ENCODE measurements at places on chromosomes 5 and 9.

DNA sequence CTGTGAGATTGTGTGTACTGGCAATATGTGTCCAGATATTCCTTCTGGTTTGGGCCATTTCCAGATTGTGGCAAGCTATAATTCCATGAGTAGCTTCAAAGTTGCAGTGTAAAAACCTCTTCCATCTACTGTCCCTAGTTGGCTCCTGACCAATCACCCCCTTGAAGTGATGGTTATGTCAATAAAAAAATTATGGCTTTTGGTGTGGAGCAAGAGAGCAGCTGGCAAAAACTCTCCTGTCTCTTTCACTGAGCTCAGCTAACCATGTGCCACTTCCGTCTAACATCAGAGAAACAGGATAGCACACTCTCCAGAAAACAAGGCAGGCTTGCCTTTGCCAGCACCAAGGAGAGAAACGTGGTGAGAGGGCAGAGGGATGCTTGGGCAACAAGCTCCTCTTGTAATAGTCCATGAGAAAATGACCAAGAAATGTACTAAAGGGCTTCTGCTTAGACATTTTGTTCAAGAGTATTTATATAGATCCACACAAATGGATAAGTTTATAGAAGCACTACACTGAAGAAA, 914.4 kb upstream of the SEMA6A start:
- no peak for DNase-seq

- no peak for DNase-seq
Measured at GRCh38 chr5:151019331-151019730, 1.1 kb upstream of the GPX3 start.

GRCh38 chr9:129627556-129628440, 1.8 kb downstream of the NTMT1 start:
- DNase-seq, result no peak

DNA sequence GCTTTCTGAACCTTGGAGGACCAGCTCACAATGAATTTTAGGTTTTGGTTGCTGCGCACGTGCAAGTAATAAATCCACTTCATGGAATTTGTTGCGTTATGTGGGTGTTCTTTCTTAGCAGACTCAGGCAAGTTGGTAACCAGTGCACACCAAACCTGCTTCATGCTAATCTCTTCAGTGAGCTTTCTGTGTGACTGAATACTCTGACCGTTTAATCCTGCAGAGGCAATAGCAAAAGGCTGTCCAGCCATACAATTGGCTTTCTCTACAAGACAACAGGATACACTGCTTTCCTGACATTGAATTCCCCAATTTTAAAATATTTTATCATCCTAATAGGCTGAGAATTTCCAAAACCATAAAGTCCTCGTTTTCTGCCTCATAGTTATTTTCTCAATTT, 10.3 kb downstream of the UGT3A2 start:
- no peak for DNase-seq

DNA sequence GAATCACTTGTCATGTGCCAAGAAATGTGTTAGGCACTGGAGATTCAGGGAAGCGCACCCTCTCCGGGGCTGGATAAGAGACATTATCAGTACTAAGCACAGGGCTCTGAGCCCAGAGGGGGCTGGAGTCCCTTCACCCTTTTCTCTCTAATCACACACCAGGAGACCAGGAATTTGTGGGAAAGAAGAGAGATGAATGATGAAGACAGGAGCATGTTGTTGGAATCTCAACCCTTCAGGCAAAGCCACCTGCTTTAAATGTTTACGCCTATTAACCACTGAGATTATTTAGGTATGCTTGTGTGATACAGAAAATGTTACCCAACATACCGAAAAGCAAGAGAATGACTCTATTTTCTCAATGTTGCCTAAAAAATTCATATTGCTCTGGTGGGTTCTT, 119.8 kb downstream of the ENTREP1 start:
- DNase-seq, result no peak

DNA sequence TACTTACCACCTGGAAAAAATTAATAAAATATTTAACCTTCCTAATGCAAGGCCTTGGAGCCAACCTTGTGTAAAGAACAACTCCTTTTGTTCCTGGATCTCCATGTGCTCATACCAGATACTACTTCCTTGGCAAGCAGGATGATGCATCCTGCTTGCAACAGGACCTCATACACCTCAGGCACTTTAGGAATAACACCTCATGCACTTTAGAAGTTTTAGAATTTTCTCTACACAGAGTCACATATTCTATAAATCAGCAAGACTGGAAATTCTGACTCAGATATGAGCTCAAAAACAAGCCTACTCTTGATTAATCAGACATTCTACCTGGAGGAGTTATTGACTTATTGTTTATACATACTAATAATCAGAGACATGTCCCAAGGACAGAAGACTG, 209.6 kb upstream of the CDH10 start:
- no peak for DNase-seq

DNA sequence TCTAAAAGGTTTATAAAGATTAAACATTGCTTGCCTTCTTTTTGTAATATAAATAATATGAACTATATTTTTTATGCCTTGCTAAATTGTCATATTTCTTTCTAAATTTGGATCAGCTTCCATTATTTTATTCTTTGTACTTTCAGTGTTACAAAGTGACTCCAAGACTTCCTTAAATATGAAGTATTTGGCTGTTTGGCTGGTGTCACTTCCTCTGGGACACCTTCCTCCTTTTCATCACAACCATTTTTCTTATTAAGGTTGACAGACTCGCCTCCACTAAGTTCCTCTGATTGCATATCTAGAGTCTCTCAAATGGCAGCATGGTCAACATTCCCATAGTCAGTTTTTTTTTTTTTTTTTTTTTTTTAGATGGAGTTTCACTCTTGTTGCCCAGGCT, 73.8 kb upstream of the SLC1A1 start:
- no peak for DNase-seq

DNA sequence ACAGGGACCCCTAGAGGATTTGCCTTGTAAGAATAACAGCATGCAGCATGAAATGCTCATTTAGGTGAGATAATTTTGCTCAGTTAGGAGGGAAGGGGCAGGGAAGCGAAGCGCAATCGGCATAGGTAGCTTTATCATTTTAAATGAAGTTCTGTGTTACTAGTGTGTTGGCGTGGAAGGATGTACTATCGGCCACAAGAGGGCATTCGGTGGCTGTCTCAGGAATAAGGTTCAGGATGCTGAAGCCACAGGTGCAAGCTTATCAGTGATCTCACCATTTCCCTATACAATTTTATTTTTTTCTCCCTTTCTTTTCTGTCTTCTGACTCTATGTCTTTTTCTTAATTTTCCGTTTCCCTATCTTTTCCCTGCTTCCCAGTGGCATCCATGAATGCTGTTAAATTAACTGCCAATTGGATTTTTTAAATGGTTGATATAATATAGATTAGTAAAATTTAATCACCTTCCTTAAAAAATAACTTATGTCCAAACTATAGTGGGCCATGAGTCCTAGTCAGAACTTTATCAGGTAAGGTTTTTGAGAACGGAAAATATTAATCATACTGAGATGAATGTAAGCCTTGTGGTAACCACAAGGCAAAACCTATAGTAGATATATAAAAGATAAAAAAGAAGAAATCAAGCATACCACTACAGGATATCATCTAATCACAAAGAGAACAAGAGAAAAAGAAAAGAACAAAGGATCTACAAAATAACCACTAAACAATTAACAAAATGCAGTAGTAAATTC, 1.2 kb upstream of the INSL6 start:
- peak; percentile 14 for DNase-seq

DNA sequence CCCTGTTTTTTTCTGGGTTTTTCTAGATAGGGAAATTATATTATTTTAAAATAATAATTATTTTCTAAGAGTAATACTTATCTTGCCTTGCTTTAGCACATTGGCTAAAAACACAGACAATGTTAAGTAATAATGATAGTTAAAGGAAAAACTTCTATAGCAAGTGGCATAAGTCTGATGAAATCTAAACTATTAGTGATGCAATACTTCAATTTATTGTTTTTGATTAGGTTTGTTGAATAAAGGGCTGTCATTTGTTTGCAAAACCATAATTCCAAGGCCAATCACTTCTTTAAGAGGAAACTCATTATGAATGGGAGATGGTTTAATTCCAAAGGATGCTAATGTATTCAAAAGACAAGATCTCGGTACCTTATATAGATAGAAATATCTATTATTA, 293.8 kb upstream of the FBXL7 start:
- DNase-seq, result no peak

DNA sequence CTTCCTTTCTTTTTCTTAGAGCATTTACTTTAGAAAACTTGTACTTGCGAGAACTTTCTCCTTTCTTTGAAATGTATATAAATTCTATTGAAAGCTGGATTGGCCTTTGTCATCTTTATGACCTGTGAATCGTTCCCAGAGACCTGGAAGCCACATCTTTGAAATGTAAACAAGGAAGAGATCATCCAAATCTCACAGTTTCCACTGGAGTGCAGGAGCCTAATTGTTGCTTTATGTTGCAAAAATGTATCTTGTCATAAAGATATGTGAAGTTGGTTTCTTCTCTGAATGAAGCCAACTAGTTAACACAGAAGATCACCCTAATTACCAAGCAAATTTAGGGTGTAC, 1101.8 kb downstream of the TAF11L14 start:
- no peak for DNase-seq

GRCh38 chr9:107704774-107705173, 215.2 kb upstream of the KLF4 start:
- DNase-seq, result no peak

DNA sequence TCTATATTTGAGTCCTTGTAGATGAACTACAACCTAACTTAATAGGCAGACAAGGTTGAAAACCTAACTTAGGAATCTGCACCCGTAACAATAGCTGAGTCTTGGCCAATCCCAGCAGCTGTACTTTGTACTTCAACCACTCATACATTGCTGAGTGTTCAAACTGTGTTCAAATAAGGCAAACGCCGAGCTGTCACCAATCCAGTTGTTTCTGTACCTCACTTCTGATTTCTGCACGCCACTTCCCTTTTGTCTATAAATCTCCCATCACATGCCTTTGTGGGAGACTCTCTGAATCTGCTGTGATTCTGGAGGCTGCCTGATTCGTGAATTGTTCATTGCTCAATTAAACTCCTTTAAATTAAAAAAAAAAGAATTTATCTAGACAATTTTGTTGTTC, 167.8 kb upstream of the TUT7 start:
- no peak for DNase-seq

DNA sequence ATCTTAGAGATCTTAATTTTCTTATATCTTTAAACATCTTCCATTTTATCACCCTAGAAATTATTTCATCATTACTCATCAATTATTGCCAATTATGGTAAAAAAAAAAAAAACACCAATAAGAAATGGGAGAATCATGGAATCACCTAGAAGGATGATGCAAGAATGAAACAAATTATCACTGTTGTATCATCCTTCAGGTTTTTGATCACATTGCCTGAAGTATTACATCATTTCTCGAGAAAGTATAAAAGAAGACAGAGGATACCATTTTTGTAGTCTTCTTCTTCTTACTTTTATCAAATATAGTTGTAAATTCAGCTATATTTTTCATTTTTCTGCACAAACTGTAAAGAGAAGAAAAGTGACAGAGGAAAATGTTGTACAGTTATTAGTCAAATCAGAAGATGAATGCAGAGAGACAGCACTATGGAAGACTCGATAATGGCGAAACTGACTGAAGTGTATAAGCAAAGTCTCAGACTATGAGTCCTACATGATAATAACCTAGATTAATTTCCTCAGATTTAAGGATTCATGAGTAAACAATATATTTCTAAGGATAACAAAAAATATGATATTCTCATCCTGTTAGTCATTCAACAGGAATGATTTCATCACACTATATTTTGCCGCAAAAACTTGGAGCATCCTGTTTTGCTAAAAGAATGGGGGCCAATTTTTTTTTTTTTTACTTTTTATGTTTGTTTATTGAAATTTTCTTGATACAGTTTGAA, 5.9 kb upstream of the STC2 start:
- DNase-seq, result no peak

- no peak for DNase-seq
Measured at GRCh38 chr5:111655169-111655924, 101.6 kb downstream of the NREP start.

All from D721Med (cell line).